Activated naive CD4-positive, alpha-beta T cell treated with anti-CD3 and anti-CD28 coated beads, Interleukin-2, amount 50 U/mL, for 16 hours (primary cell): ENCODE measurements at places on chromosomes 1 and 21.

- DNase-seq: no peak
Observed at GRCh38 chr1:68320349-68320748, 88.0 kb upstream of the WLS start.

GRCh38 chr1:219171192-219171935, 2.3 kb upstream of the LYPLAL1 start:
- no peak for DNase-seq

DNA sequence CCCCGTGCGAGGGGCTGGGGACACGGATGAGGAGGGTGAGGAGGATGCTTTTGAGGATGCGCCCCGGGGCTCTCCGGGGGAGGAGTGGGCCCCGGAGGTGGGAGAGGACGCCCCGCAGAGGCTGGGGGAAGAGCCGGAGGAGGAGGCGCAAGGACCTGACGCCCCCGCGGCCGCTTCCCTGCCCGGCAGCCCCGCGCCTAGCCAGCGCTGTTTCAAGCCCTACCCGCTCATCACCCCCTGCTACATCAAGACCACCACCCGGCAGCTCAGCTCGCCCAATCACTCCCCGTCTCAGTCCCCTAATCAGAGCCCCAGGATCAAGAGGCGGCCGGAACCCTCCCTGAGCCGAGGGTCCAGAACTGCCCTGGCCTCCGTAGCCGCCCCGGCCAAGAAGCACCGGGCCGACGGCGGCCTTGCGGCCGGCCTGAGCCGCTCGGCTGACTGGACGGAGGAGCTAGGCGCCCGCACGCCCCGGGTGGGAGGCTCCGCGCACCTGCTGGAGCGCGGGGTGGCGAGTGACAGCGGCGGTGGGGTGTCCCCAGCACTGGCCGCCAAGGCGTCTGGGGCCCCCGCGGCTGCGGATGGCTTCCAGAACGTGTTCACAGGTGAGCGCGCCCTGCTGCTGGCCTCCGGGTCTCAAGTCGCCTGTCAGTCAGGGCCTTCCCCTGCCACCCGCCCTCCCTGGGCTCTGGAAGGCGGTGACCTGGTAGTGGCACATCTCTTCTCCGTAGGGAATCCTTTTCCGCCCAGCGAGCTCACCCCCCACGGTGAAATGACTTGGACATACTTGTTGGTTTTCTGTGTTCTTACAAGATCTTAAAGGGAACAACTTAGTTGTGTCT, 1.7 kb downstream of the FMN2 start:
- DNase-seq: no peak

GRCh38 chr1:155122308-155122707, 5.4 kb upstream of the EFNA1 start:
- DNase-seq: no peak

- DNase-seq: no peak
Observed at GRCh38 chr1:36284061-36284460, 22.1 kb upstream of the SH3D21 start.

DNA sequence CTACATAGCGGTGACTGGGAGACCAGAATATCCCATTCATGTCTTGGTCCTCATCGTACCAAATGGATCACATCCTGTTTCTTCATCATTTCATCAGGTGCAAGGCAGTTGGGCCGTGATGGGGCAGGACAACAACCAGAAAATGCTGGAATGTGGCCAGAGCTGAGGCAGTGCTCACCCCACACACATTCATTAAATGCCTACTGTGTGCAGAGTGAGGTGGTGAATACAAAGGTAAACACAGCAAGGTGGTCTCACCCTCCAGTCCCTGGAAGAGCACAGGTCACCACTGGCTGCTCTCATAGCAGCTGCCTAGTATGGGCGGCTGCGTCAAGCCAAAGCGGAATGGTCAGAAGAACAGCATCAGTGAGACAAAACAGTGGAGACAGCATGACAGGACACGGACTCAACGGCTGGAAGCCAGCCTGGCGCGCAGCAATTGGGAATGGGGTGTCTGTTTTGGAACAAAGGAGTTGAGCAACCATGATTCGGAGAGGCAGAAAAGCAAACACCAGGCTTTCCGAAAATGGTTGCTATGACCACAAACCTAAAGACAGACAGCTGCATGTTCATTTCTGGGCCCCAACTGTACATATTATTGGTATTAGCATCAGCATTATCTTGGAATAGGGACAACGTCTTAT, 5.6 kb upstream of the ADAMTSL4 start:
- no peak for DNase-seq

DNA sequence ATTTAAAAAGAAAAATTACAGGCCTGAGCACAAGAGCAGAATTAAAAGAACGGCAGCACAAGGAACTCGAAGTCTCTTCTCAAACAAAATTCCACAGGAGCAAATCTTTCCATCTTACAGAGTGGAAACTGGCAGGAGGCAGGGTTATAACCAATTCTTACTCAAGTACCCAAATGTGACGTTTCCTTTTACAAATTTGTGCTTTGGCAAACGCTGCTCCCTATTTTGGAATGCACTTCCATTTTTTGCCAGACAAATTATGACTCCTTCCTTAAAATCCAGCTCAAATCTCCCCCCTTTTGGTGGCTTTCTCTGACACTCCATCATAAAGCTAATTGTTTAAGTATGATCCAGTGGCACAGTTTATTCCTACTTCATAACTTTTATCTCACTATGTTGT, 7.8 kb downstream of the ERI3 start:
- DNase-seq: no peak

- peak; percentile 35 for DNase-seq
Observed at GRCh38 chr1:117674521-117675400, 68.9 kb downstream of the TENT5C start.

DNA sequence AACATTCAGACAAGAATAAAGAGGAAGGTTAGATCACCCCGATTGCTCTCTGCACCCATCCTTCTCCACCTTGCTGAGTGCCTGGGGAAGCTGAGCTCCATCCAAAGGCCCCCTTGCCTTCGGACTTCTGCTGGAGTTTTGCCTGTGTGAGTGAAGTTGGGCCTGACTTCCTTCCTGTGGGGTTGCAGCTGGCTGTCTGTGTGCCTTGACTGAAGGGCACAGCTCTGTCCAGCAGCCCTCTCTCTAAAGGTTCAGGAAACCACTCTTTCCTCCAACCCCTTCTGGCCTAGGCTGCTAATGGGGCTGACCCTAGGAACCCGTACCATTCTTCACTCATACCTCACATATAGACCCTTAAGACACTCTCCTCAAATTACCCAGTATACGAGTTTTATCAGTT, 173.4 kb upstream of the HMCN1 start:
- no peak for DNase-seq

GRCh38 chr1:10612436-10613160, 137.8 kb downstream of the PEX14 start:
- DNase-seq: no peak

DNA sequence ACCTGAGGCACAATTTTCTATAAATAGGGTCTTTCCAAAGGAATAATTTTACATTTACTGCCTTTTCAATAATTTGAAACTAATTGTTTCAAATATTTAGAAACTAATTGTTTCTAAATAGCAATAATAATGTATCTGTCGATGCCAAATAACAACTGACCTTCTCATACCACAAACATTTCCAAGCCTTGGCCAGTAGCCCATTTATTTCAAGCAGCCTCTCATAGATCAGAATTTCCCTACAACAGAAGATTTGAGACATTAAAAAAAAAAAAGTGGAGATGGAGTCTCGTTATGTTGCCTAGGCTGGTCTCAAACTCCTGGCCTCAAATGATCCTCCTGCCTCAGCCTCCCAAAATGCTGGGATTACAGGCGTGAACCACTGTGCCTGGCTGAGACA, 2.1 kb upstream of the GFI1 start:
- DNase-seq: no peak

GRCh38 chr1:5480906-5481305, 511.3 kb downstream of the NPHP4 start:
- no peak for DNase-seq

DNA sequence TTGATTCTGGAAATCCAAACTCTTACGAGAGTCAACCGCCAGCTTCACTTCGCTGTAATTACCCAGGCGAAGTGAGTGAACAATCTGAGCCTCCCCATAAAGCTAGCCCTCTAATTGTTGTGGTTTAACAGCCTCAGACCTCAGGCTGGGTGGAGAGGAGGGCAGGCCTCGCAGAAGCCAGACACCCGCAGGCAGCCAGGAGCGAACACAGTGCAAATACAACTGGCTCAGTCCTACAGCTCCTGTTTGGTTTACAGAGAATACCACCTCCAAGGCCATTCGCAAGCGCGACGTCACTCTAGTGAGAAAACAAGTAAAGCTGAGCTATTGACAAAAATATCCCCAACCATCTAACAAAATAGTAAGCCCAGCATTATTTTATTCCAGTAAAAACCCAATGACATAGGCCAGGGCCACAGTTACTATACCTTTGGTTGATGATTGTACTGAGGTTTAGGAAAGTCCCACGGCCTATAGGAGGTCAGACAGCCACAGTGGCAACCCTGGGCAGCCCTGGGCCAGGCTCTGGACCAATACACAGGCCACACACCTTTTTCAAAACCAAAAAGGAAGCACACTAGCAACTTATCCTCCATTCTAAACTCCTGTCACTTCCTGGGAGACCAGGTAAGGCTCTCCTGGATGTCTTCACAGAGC, 163.3 kb downstream of the ETS2 start:
- no peak for DNase-seq

GRCh38 chr1:226486161-226486560, 62.4 kb upstream of the STUM start:
- DNase-seq: no peak
